ENCODE measurements at places on chromosomes 6 and 20.
A peak's percentile ranks its signal among the peaks of the same experiment; 100 is the strongest.

DNA sequence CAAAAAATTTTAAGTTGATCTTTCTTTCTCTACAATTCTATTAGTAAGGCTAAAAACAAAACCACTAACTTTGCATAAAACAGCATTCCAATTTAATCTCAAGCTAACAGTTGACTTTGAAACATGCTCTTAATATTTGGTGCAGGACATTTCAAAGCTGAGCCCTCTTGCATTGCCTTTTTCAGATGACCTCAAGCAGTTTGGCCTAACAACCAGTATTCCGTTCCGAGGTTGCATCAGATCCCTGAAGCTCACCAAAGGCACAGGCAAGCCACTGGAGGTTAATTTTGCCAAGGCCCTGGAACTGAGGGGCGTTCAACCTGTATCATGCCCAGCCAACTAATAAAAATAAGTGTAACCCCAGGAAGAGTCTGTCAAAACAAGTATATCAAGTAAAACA is 194.0 kb downstream of the ARHGAP18 start:
- DNase-seq = no peak

- DNase-seq = no peak
Observed at GRCh38 chr20:45836841-45837240, 3.2 kb downstream of the SNX21 start.

- no peak for DNase-seq
Observed at GRCh38 chr6:139752086-139752485, 377.6 kb upstream of the CITED2 start.

- DNase-seq = no peak
Observed at GRCh38 chr20:59676126-59676850, 71.9 kb downstream of the PHACTR3 start.

DNA sequence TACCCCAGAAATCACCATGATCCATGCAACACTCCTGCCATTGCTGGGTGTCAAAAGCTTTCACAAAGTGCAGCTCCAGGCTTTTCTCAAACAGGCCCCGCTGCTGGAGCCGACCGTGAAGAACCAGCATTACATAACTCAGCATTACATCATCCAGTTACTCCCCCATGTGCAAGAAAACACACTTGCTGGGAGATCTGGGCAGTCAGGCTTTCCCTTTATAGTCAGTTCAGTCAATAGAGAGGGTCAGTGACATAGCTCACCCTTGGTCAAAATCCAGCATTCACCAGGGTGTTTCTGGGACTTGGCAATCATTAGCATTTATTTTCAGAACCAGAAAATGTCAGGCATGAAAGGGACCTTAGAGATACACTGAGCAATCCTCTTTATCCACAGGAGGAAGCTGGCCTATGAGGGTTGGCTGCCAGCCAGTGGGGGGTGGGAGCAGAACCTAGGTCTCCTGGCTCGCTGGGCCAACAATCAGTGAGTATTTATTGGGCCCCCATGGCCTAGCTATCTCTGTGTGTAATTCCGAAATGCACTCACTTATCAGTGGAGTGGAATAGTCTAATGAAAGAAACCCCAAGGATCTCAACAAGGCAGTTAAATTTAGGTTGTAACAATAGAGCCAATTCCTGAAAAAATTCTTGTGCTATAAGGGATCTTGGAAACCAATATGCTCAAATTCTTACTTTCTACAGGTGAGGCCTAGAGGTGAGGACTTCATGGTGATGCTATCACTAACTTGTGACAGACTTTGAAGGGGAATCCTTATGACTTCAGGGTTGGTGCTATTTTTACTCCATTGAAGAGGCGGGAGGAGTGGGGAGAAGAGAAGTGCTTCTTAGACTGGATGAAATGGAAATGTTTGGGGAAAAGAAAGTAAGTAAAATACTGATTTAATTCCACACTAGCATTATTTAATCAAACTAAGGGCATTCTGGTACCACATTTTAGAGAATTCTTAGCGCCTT is 54.6 kb downstream of the LYRM4 start:
- DNase-seq = peak; percentile 45

DNA sequence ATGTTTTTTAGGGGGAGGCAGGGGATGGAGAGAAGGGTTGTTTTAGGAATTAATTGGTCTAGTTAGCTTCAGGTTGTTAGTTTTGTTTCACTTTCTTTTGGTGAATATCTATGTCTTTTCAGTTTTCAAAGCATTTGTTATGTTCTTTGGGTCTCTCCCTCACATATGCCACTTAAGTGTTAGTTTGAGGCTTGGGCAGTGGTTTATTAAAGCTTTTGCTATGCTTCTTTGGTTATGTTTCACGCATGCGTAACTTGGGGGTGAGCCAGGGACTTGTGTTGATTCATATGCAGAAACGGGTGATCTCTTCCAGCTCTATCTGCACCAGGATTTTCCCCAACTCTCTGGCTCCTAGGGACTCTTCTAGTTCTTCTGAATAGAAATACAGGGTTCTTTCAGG is 11.4 kb upstream of the MMS22L start:
- no peak for DNase-seq

DNA sequence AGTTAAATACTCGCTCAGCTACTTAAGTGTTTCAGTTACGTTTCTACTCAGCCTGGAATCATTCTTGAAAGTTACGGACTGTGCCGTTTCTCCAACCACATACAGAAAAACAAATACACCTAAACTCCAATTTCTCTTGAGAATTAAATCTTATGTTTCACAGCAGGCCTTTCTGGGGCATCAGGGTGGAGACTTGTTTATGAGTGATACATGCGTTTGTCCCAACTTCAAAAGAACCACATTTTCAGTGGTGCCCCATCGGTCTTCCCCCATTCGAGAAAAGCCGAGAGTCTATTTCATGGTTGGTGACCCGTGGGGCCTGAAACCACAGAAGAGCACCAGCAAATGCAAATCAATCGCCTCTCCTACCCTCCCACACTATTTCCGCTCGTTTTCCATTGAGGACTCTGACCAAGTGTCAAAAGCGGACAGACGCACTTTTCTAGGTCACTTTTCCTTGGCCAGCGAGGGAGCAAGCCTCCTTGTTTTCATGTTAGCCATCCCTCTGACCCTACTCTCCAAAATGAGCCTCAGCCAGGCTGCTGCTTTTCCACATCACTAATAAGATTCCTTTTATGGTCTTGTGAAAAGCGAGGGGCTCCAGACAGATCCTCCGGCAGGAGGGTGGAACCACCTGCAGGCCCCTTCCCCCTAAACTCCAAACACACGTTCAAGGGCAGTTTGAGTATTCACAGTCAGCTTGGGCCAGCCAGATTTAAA is 3.1 kb downstream of the JAG1 start:
- DNase-seq = no peak

DNA sequence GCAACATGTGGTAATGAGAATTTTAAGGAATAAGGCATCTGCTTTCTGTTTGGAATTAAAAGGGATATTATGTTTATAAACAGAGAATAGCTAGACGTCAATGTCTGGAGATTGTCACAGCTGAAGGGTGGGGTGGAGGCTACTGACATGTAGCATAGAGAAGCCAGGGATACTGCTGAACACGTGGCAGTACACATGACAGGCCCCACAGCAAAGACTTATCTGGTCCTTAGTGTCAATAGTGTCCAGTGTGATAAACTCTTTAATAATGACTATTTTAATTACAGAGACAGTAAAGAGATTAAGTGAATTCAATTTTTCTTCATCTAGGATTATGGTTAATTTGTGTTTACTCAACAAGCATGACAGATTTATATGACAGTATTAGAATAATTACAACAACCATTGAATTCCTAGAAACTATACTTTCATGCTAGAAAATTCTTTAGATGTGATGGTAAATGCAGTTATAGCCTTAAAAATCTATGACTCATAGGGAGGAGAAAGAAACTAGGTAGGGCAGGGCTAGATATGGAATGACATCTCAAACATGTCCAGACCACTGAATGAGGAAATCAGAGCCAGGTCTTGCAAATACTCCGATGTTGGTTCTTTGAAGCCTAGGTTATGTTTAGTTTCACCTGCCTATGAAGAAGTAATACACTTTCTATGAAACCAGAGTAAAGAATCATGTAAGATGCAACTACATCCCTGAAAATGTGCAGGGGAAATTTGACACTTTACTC is 399.5 kb downstream of the PHF3 start:
- peak; percentile 21 for DNase-seq

- no peak for DNase-seq
Observed at GRCh38 chr6:115613488-115613887, 447.2 kb downstream of the FRK start.

- no peak for DNase-seq
Observed at GRCh38 chr20:47719625-47720024, 65.7 kb downstream of the SULF2 start.

- no peak for DNase-seq
Observed at GRCh38 chr20:12827816-12828385, 180.9 kb upstream of the SPTLC3 start.

- no peak for DNase-seq
Observed at GRCh38 chr6:43444582-43444981, 10.8 kb downstream of the DLK2 start.

- no peak for DNase-seq
Observed at GRCh38 chr20:22629927-22630326, 45.6 kb upstream of the FOXA2 start.

GRCh38 chr6:34465531-34466241 is at the start of gene PACSIN1:
Gene PACSIN1, plus strand, starts transcription at chr6:34466076. Its CDS starts 60,230 bp downstream, at chr6:34526306.
- no peak for DNase-seq
